ENCODE measurements at places on chromosomes 11 and 22.

DNA sequence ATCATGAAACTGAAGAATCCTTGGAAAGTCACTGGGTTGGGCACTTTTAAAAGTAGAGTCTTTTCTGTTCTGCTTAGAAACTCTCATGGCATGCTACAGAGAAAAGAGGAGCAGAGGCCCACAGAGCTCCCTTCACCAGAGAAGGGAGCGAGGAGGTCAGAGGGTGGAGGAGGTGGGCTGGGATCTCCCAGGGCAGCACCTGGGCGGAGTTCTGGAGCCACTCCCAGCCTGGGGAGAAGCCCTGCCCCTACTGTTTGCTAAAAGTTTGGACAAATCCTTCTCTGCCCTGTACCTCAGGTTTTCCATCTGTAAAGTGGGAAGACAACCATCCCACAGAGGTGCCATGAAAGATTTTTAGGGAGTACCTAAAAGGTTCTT is 299.1 kb downstream of the KIRREL3 start:
- no peak for DNase-seq

DNA sequence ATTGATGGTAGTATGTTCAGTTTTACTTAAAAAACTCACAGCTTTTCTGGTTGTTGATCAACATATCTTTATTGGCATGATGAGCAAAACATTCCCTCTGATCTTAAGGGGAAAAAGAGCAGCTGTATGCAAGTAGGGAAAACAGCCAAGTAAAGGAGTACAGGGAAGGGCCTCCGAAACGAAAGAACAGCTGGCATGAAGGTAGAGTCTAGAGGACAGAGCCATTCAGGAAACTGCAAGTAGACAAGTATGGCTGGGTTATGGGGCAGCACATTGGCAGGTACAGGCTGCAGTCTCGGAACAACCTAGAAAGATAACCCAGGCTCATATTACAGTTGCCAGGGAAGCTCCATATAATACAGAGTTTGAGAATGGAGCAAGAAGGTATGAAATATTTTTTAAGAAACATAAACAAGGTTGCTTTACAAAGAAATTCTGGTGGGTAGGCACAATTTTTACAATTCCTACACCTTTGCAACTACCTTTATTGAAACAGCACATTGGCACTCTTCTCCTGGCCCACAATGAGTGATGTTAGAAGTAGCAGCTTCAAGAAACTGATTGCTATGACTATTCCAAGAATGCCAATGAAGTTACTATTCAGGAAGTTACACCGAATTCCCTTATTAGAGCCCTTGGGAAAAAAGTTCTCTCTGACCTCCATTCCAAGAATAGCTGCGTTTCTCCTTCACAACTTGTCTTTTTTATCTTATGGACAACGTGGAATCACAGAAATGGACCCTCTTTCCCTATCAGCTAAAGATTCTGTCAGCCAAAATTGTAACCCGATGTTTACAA is 45.2 kb downstream of the LGR4 start:
- no peak for DNase-seq

- no peak for DNase-seq
These were observed 21.3 kb downstream of the CBX7 start for GRCh38 chr22:39130892-39131855.

DNA sequence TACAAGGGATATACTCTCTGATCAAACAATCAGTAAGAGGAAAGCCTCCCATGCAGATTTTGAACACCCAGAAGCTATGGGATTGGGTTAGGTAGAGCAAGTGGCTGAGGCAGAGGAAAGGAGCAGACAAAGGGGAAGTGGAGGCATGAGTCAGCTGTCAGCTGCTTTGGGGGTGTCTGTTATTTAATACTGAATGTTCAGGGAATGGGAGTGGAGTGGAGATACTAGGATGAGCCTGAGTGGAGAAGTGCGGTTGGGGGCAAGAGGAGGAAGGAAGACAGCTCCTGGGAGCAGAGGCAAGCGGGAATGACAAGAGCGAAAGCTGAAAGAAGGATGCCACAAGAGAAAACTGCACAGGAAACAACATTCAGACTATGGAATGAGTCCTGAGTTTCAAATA is 22.7 kb upstream of the TMPRSS5 start:
- no peak for DNase-seq

DNA sequence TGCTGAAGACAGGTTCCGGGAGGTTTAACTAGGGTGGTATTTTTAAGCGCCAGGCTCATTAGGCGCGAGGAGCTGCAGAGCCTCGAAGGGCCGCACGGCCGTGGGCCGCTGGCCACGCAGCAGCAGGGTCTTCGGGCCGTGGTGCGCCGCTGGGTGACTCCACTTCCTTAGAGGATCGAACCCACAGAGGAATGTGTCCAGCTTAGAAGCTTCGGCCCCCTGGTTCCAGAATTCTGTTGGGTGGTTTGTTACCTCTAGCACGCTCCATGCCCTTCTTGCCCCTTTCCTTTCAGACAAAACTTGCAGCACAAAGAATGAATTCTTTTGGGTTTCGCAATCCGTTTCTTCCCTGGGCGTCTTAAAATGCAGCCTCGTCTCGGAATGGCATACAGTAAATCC is 773 bp upstream of the PATL1 start:
- DNase-seq, result no peak

DNA sequence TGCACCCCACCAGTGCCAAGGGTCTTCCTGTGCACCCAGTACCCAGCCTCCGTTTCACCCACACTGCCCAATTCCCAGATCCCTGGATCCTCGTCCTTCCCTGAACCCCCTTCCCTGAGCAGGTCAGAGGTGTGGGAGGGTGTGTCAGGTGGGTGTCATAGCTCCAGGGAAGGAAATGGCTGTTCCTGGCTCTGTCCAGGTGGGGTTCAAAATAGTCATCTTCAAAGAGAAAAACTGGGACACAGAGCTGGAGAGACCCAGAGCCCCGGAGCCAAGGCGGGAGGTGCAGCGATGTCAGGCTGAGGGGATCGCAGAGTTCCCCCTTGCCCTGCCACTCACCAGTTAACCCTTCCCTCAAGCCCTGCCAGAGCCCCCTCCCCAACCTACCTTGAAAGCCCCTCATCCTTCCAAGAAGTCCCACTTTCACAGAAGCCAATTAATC is 698 bp downstream of the C1QTNF4 start:
- no peak for DNase-seq

- no peak for DNase-seq
These were observed 2.8 kb downstream of the MAP6 start for GRCh38 chr11:75665990-75666389.

DNA sequence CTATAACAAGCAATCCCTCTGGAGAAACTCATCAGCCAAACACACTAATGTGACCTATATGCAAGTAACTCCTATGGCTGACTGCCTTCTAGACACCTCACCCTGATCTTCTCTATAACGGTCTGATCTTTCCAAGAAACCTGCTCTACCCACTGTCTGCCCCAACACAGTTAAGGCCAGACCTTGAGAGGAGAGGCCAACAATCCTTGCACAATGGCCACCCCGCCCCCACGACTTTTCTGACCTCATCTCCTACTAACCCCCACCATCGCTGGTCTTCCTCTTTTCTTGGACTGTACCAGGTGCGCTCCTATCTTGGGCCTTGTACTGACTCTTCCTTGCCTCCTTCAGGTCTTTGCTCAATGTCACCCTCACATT is 12.5 kb downstream of the HIRA start:
- no peak for DNase-seq

GRCh38 chr22:40857309-40857855 is 434 bp downstream of the XPNPEP3 start:
- DNase-seq, result no peak

- no peak for DNase-seq
These were observed 133.3 kb downstream of the ATXN10 start for GRCh38 chr22:45804986-45805325.

DNA sequence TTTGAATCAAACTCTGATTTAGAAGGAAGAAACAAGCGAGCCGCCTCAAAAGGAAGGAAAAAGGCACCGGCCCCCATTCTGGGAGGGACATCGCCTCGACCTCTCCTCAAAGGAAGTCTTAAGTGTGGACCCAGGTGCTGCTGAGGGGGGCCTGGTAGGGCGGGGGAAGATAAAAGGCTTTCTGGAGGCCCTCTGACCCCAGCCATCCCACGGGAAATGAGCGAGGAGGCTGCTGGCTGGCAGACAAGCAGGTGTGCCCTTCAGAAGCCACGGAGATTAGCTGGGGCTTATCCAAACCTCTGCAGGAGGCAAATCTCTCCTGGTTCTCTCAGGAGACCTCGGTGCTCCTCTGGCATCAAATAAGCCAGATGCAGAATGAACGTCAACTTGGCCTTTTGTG is 171.4 kb upstream of the BLID start:
- no peak for DNase-seq

DNA sequence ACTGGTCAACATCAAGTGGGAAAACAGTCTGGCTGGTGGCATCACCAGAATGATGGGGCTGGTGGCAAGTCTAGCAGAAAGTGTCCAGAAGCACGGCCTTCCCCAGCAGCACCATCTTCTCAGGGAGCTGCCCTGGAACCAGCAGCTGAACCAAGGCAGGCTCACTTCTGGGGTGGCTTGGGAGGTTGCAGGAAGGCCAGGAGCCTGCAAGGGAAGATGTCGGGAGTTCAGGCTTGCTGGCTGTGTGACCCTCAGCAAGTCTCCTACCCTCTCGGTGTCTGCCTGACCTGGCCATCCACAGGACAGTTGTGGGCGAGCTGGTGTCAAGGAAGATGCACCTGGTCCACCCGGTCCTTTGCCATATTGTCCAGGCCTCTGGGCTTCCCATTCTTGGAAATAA is 2.3 kb upstream of the PNPLA5 start:
- DNase-seq, result no peak
